Stimulated activated CD4-positive, alpha-beta T cell treated with anti-CD3 and anti-CD28 coated beads, Interleukin-1b, Interleukin-23, amount 100 ng/mL, for 1 hour (primary cell): ENCODE measurements at places on chromosomes 7 and 10.

DNA sequence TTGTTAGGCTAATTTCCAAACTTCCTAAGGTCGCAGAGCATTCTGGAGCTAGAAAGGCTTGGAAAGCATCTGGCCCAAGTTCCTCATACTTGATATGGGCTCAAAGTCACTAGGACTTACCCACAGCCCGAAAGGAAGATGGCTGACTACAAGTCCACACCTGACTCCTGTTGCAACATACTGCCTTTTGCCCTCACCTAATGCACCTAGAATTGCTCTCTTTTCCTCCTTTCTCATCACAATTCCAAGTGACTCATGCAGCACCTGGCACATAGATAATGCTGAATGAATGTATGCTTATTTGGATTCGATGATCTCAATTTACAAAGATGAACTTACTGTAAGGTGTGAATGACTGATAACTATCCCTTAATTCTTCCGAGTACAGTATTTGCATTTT, 131.5 kb downstream of the SORBS1 start:
- DNase-seq, result no peak

DNA sequence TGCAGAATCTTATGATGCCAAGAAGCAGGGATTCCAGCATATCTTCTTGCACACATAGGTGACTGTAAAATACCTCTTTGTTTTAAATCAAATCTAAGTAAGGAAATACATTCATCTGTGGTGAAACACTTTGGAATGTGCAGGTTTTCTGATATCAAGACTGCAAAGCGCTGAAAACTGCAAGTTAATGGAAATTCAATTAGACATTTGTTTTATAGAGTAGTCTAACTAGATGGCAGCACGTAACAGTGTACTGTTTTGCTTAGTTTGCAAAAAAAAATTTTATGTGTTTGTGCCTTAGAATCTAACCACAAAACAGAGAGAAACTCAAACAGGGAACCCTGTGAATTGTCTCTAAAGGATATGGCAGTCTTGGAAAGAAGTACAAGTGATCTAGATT, 259.2 kb downstream of the HDAC9 start:
- no peak for DNase-seq

DNA sequence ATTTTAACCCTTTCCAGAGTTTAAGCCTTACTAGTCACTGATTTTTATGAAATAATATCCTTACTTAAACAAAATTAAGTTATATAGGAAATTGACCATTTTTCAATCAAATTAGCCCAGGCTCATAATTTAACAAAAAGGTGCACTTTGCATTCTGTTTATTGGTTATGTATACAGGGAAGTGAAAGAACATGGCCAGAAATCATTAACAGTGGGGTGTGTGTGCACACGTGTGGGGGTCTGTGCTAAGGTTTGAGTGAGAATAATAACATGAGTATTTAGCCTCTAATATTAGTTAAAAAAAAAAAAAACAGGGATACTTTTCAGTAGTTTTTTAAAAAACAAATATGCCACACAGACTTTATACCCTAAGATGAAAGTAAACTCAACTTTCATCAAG, 510.5 kb upstream of the PFKP start:
- DNase-seq, result no peak

GRCh38 chr7:117808910-117809705, 64.1 kb downstream of the CTTNBP2 start:
- no peak for DNase-seq

DNA sequence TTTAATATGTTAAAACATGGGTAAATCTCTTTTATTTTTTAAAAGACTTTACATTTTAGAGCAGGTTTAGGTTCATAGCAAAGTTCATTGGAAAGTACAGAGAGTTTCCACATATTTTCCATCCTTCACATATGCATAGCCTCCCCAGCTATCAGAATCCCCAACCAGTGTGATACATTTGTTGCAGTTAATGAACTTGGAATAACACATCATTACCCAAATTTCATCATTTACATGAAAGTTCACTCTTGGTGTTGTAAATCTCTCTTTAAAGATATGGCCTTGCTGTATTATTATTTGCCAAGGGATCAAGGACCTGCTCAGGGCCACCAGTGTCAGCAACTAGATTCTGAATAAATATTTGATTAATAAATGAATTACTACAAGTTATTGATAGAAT, 263.4 kb downstream of the CDK14 start:
- DNase-seq, result no peak

- no peak for DNase-seq
These were observed 171.8 kb downstream of the SEMA3D start for GRCh38 chr7:85014936-85015660.
